ENCODE measurements at places on chromosomes 5 and 9.

- DNase-seq: no peak
These were observed 88.0 kb upstream of the ELL2 start for GRCh38 chr5:96049398-96050272.

- no peak for DNase-seq
These were observed 76.3 kb upstream of the PTGER4 start for GRCh38 chr5:40603378-40603777.

DNA sequence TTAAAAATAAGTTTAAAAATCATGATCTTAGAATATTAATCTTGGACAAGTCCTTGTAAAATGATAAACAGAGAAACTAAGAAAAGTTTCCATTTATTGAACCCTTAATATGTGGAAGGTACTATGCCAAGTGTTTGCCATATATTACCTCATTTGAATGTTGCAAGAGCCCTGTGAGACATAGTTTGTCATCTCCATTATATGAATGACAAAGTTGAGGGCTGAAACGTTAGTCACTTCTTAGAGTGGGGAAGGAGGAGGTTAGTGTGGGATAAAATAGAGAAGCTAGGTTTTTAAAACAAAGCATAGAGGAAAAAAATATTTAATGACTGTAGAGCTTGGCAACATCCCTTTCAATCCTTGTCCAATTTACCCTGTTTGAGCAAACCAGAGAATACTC is 2.0 kb downstream of the TNC start:
- DNase-seq: no peak

GRCh38 chr9:78453450-78453849 is 156.5 kb downstream of the PSAT1 start:
- DNase-seq: no peak

DNA sequence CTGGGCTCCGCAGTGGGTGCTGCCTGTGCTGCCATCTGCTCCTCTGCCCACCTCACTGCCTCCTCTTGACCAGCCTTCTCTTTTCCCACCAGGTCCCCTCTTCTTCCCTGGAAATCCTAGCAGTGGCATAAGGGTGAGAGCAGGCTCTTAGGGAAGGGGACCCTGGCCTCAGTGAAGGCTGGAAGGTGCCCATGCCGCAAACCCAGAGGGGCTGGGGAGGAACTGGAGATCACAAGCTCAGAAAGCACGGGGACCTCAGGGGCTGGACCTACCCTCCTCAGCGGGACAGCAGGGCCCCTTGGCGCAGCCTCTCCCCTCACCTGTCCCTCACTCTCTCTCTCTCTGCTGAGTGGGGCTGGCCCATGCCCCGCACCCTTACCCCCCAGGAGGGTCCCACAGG is 144.4 kb upstream of the IRX2 start:
- DNase-seq: no peak

DNA sequence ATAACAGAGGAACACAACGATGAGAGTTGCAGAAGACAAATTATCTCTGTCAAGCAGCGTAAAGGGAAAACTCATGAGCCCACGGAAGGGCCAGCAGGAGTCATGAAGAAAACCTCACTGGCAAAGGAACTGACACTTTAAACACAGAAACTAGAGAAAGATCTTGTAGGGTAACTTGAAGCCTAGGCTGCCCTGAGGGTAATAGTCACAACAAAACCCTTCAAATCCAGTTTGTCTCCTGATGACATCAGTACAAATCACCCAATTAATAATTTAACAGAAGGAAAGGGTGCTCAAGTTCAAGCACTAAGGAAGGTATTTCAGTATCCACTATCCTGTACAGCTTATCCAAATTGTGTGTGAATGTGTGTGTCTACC is 549.1 kb downstream of the MTRR start:
- no peak for DNase-seq

DNA sequence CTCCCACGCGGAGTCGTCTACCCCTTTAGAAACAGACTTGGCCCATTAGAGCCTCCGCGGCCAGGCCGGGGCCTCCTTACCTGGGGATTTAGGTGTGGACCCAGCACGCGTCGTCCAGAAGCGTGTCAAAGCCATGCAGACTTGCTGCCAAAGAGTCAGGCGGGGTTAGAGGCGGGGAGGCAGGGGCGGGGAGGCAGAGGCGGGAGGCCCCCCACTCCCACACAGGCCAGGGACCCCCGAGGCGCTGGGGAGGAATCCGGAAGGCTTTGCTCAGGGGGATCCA is 47.1 kb downstream of the HABP4 start:
- DNase-seq: no peak

DNA sequence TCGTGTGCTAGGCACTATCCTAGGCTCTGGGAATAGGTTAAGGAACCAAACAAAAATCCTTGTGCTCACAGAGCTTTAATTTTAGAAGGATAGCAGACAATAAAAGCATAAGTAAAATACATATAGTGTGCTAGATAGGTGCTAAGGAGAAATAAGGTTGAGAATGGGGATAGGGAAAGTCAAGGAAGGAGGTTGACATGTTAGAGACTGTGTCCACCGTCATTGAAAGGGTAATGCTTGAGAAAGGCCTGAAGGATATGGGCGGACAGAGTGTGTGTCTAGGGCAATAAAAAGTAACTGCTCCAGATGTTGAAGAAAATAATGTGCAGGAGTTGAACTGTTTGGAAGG is 482 bp upstream of the TDRD7 start:
- no peak for DNase-seq

- DNase-seq: no peak
These were observed 143.7 kb downstream of the C5orf15 start for GRCh38 chr5:133824661-133825254.

DNA sequence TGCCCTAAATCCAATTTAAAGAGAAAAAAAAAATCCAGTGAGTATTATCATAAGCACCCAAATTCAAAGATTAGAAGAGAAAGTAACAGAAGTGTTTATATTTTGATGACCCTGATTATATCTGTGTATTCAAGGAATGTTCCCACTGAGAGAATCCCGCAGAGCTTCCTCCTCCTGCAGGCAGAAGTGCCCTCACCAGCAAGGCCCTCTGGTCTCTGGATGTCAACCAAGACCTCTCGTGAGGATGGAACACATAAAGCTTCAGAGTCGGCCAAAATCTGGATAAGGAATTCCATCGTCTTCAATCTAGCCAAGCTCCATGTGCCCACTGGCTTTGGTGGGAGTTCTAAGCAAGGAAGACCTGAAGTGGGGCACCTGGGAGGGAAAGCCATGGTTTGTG is 18.1 kb downstream of the PTCH1 start:
- DNase-seq: no peak

DNA sequence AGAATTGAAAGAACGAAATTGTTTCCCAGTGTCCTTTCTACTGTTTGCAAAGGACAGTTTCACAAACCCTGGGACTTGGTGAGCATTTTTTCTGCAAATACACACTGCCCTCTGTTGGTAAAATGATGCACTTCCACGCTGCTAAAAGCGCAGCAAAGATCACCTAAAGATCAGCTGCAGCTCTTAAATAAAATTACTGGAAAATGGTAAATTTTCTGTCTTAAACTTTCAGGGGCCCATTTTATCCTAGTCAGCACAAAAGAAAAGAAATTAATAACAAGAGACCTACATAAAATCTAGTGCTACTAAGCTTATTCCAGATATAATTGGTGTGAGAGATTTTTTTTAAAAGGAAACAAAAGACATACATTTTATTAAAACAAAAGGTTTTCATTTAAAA is 566.0 kb downstream of the CAAP1 start:
- no peak for DNase-seq

DNA sequence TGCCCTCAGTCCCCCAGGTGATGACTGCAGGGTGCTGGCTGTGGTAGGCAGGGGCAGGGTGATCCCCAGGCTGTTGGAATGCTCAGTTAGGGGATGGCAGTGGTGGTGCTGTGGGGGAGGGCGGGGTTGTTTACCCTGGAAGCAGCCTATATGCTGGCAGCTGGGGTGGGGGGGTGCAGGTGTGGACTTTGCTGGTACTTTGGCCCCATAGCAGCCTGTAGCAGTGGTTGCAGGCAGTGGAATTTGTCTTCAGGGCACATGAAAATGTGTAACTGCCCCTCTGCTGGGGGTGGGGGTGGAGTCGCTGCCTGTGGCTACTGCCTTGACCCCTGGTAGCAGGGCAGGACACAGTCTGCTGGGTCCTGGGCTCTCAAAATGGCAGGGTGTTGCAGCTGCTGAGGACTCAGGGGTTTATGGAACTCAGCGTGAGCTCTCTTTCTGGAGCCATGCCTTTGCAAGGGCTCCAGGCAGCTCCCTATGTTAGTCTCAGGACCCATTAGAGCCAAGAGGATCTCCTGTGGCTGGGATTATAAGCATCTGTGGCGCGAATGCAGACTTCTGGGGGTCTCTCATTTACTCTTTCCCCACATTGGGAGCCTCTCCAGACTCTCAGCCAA is 65.0 kb downstream of the RMI1 start:
- DNase-seq: no peak

DNA sequence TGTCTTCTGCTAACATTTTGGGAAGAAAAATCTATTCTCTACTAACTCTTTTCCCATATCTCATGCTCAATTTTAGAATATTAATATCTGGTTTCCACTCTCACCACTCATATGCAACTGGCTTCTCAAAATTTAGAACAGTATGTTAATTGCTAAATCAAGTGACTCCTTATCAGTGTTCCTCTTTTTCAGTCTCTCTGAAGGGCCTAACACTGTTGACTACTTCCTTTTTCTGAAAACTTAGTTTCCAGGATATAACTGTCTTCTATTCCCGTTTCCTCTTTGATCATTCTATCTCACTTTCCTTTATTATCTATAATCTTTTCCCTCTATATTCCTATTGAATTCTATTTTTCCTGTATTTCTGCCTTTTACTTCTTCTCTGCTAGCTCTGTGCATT is 1717.2 kb upstream of the C9orf72 start:
- no peak for DNase-seq

Measured in omental fat pad (tissue), 4 donors.